ENCODE measurements at places on chromosomes 12 and 14.

- DNase-seq: no peak
These were observed 17.2 kb upstream of the HHIPL1 start for GRCh38 chr14:99627510-99628381.

GRCh38 chr12:81517296-81517695, 241.9 kb downstream of the PPFIA2 start:
- DNase-seq: no peak

DNA sequence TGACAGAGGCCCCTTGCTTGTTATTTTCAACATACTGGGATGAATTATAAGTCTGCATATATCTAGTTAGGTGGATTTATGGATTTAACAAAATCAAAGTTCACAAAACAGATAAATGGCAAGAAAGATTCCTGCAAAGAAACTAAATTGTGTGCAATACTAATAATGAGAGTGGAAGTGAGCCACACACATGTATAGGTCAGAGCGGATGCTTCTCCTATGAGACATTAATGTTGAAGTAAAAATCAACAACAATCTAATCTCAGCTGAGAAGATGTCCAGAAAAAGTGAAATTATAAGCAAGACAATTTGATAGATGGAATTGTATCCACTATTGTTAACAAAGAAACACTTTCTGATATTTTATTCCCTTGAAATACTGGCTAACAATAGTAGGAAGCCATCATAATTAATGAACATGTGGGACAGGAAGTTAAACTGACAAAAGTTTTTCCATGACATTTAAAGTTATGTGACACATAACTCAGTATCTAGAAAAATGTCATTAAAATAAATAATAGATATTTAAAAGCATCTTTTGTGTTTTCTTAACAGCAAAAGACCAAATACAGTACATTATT, 39.7 kb downstream of the RAD51B start:
- no peak for DNase-seq

GRCh38 chr12:104138797-104139152, 765 bp upstream of the NFYB start:
- no peak for DNase-seq

DNA sequence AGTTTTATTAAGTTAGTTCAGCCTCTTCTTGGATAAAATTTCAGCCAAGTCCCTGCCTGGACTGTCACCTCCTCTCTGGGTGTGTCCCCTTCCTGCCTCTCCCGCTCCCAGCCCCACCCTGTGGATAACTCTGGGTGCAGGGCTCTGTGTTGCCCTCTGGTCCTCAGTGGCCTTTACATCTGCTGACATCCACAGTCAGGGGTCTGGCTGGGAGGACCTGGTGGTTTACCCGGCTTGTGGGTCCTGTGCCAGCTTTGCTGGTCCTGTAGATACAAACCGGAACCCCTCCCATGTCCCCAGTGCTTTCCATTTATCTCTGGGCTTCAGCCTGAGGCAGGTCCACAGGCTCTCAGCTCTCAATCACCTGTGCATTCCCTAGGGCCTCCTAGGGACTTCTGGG, 28.9 kb upstream of the PLEKHG3 start:
- DNase-seq: no peak

GRCh38 chr14:61280092-61280525, 1.0 kb downstream of the TMEM30B start:
- DNase-seq: no peak

DNA sequence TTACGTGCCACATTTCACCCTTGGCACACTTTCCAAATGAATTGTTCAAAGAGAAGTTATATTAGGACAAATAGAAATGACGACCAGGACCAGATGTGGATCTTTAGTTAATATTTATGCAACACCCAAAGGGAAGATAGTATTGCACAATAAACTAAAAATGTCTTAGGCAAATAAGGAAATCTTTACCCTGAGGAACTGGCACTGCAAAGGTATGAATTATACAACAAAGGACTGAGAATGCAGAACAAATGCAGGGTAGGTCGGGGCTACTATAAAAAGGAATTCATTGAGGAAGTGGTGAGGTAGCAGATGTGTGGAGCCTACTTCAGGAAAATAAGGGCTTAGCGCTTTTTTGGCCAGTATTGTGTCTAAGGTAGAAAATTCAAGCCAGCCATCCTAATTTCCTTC, 3.9 kb upstream of the TMTC2 start:
- no peak for DNase-seq

DNA sequence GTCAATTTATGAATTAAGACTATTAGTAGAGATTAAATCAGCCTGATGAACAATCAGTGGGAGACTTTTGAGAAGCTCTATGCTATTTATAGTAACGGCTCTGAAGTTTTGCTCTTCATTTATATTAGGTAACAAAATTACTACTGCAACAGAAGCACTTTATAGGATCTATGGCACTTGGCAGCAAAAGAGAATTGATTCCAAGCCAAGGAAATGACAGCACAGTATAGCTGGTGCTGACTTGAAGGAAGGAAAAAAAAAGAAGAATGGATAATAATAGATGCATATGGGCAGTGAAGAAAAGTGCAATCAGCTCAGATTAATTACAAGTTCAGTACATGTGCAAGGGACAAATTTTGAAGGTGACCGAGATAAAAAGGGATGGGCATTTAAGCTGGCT, 228.2 kb upstream of the PPFIA2 start:
- DNase-seq: no peak

DNA sequence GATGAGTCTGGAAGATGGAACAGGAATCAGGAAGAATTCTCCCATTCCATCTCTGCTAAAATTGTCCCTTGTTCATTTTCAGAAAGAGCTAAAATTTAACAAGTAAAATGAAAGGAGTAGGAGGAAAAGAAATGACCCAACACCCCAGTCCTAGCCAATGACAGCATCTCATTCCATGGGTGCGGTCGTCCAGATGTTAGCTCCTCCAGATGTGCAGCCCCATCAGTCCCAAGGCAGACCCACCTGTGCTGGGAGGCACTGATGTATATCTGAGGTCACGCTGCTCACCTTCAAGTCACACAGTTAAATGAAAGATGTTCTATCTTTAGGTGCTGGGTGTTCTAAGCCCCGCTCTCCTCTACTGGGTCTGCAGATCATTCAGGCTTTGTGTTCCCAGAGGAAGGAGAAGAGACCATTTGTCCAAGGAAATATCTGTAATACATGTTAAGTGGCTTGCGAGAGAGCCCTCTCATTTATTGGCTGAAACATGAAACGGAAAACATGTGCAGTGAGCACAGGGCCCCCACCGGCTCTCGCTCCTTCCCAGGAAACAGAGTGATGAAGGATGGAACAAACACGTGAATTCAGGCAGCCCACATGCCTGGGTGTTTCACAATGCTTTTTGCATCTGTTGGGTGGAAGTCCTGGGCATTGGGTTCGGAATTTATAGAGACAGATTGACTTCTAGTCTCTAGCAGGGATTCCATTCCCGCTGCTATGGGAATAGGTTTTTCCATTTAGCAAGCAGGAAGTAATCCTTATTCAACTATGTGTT, 294.6 kb downstream of the NUAK1 start:
- no peak for DNase-seq

GRCh38 chr14:61640158-61641136, 54.9 kb upstream of the HIF1A start:
- no peak for DNase-seq

GRCh38 chr12:104702565-104703139, 245.9 kb downstream of the CHST11 start:
- DNase-seq: no peak

DNA sequence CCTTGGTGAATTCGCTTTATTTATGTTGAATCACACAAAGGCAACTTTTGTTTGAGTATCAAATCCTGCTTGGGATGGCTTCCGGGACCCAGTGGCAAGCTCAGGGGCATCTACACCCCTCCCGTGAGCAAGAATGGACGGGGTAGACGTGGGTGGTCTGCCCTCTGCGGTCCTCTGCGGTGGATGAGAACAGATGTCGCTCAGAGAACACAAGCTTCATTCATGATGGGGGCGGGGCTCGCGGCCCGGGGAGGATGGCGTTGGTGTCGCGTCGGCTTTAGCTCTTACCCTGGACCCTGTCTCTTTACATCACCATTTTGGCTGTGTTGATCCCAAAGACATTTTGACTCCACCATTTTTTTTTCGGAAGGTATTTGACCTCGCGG, 158.5 kb upstream of the RTL1 start:
- DNase-seq: no peak

GRCh38 chr12:40646911-40647310, 45.3 kb upstream of the CNTN1 start:
- no peak for DNase-seq

DNA sequence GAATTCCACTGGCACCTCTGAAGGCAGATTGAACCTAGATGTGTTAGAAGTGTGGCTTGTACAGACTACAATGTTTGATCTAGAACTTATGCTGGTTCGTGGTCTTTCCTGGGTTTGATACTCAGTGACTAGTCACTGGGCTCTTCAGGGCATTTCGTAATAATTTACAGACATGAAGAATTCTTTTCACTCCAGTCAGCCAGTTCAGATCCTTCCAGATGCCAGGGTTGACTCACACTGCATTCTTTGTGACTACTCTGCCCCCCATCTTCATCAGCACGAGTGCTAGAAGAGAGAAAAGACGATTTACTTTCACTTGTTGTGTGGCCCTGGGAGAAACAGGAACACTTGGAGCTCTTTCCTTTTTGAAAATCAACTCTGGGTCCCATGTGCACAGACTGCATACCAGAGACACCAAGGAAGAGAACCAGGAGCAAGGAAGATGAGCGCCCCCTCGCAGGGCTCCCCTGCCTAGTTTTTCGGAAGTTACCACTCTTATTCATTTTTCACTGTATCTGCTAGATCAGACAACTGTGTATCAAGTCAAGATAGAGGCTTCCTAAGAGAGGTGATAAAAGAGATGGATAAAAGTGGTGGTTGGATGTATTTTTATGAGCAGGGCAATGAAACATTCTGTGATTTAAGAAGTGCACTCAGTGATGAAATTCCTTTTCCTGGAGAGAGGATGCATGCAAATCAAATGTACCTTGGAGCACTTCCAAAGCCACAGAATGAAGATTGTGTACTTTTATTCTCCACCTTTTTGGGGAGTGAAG, 33.5 kb upstream of the EVL start:
- DNase-seq: no peak

DNA sequence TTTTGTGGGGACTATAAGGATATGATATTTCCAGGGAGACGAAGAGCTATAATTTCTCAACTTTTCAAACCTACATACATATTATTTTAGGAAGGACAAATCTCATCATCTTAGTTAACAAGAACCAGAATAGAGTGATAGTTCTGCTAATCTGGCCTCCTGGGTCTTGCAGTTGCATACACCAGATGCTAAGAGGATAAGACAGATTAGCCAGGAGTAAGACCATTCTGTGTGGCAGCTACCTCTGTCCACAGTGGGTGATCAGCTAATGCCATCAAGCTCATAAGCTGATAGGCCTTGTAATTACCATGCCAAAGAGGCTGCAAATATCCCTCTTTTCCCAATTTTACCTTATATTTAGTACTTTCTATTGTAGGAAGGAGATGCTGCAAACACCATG, 776.8 kb downstream of the NRXN3 start:
- no peak for DNase-seq

GRCh38 chr14:71645656-71646055, 286.6 kb upstream of the RGS6 start:
- no peak for DNase-seq

DNA sequence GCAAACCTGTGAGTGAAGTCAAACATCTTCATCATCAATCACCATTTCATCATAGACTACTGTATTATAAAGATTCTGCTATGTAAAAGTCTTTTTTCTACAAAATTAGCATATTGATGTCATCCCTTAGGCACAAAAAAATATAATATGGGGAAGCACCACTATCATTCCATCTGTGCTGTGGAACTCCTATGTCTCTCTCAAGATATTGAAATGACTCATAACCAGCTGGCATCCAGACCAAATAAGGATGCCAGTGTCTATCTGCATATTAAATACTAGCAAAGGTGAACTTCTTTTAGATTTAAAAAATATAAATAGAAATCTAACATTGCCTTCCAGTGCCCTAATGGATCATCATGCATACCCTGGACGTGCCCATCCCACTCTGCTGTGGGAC, 17.9 kb upstream of the DCAF5 start:
- no peak for DNase-seq

DNA sequence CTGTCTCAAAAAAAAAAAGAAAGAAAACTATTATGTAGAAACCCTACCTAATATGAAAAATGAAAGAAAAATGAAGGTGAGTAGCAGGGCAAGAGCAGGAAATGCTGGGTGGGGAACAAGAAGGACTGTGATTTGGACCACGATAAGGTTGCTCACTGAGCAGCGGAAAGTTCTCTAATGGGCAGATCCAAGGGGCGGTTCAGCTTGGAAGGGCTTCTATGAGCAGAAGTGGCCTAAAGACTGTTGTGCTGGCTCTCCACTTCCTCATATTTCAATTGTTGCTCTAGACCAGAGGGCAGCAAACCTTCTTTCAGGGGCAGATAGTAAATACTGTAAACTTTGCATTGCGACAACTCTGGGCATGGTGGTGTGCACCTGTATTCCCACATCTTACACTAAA, 16.3 kb upstream of the NFYB start:
- DNase-seq: no peak

GRCh38 chr12:44078273-44078672, 242.4 kb downstream of the TMEM117 start:
- DNase-seq: no peak

Measured in cortex of kidney (tissue), 1 donor.